Stimulated activated CD8-positive, alpha-beta memory T cell treated with anti-CD3 and anti-CD28 coated beads, Interleukin-4, amount 100 ng/mL, for 1 hour (primary cell): ENCODE measurements at places on chromosomes 1 and 21.

DNA sequence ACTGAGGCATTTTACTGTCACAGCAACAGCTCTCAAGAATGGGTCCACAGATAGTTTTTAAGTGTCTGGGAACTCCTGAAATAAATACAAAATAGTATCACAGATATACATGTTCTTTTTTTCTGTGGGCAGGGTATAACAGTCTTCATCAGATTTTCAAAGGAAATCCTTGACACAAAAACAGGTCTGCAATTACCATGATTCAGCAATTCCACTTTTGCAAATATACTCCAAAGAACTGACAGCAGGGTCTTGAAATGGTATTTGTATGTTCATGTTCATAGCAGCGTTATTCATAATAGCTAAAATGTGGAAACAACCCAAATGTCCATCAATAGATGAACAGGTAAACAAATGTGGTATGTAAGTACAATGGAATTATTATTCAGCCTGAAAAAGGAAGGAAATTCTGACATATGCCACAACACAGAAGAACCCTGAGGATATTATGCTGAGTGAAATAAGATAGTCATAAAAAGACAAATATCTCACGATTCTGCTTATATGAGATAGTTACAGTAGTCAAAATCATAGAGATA, 85.0 kb downstream of the EPS15 start:
- no peak for DNase-seq

DNA sequence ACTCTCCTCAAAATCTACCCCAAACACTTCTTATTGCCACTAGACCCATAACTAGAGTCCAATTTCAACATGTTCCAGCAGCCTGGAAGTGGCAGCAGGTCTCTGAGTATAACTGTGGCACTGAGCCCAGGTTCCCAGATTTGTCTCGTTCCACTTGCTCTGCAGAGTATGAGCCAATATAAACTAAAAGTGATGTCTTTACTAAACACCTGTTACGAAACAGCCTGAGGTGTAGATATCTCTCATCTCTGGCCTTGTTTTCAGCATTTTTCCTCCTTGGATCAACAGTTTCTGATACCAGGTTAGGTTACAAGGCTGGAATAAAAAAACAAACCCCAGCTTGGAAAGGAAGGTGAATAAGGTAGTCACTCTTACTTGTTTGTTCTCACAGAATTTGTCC, 25.2 kb upstream of the PRDX6 start:
- DNase-seq = no peak

DNA sequence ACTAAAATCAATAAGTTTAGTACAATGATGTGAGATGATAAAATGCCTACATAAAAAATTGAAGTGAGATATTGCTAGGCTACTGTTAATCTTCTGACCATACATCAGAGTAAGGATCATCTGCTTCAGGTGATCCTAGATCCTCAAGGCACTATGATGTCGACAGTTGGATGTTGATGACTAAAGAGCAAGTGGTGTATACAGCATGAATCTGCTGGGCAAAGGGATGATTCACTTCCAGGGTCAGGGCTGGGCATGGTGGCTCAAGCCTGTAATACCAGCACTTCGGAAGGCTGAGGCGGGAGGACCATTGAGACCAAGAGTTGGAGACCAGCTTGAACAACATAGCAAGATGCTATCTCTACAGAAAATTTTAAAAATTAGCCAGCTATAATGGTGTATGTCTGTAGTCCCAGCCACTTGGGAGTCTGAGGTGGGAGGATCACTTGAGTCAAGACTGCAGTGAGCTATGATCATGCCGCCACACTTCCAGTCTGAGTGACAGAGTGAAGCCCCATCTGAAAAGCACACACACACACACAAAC, 24.6 kb downstream of the NUF2 start:
- DNase-seq = no peak

DNA sequence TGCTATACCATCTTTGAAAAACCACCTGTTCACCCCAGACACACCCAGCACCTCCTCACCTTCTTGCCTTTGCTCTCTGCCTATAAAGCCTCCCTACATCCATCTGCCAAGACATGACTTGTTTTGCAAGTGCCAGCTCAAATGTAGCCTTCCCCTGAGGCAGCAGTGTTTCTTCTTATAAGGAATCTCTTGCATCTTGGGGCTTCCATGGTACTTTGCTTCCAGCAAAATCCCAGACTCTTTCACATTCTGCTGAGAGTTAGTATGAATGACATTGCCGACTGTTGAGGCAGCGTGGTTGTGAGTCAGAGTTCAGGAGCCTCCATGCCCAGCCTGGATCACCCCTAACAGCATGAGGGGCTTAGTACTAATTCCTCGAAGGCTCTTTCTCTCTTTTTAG, 217.4 kb upstream of the RUNX1 start:
- no peak for DNase-seq

DNA sequence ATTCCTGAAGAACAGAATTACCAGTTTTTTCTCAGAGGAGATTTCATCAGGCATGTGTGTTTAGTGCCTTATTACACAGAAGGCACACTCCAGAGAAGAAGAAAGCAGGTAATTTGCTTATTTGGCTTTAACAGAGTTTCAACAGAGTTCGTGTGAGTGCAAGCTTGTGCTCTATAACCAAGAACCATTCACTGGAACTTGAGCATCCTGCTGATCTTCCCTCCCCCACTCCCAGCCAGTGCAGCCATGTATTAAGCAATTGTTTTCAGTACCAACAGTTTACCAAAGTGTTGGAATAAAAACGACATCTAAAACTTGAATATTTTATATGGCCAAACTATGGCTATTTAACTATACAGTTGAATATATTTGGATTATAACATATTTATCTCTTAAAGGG, 4.3 kb downstream of the MGST3 start:
- DNase-seq = no peak

GRCh38 chr1:175254190-175254589, 61.6 kb upstream of the KIAA0040 start:
- DNase-seq = no peak
